Activated CD8-positive, alpha-beta T cell treated with anti-CD3 and anti-CD28 coated beads for 36 hours (primary cell): ENCODE measurements at places on chromosomes 6 and 20. TPM values are rescaled to one million over a fixed set of nuclear protein-coding genes. Genes with fewer than 3 reads are reported as not detected.

GRCh38 chr6:72683797-72684196, 61.9 kb downstream of the KCNQ5 start:
- no peak for DNase-seq

DNA sequence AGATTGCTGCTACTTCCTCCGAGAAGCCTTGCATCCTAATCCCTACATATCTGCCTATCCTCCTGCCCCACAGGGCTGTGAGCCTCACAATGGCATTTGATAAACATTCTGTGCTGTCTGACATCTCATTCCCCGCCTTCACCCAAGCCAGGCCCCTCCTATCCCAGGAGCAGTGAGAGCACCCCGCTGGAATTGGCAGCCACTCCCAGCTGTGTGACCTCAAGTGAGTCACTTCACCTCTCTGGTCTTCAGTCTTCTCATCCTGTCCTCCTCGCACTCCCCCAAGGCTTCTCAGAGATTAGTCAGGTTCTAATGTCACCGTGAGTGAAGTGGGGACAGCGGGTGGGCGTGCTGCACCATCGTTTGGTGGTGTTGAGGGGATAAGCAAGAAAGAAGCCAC, 81.7 kb downstream of the CDH22 start:
- peak; percentile 11 for DNase-seq

DNA sequence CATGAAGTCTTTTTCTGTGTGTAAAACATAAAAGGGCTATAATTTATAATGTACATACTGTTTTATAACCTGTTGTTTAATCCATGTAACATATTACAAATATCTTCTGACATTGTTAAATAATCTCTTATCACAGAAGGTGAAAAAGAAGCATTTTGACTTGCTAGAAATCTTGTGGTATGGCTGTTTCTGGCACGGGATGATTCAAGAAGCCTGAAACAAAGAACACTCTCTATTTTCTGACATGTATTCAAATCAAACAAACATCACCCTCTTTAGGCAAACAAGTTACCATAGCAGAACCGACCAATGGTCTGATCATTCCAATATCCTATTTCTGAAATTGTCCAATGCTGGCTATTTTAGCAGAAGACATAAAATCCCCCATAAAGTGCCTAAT, 55.4 kb downstream of the HS3ST5 start:
- DNase-seq: no peak

- peak; percentile 86 for DNase-seq
These were observed 117.3 kb downstream of the OPRM1 start for GRCh38 chr6:154156135-154156896.

Gene SLC13A3
- total RNA-seq: not detected

Gene SMLR1
- not detected for total RNA-seq

GRCh38 chr20:21342656-21343345, 39.7 kb downstream of the XRN2 start:
- DNase-seq: no peak

- DNase-seq: no peak
These were observed 152.9 kb downstream of the JARID2 start for GRCh38 chr6:15398633-15399275.

DNA sequence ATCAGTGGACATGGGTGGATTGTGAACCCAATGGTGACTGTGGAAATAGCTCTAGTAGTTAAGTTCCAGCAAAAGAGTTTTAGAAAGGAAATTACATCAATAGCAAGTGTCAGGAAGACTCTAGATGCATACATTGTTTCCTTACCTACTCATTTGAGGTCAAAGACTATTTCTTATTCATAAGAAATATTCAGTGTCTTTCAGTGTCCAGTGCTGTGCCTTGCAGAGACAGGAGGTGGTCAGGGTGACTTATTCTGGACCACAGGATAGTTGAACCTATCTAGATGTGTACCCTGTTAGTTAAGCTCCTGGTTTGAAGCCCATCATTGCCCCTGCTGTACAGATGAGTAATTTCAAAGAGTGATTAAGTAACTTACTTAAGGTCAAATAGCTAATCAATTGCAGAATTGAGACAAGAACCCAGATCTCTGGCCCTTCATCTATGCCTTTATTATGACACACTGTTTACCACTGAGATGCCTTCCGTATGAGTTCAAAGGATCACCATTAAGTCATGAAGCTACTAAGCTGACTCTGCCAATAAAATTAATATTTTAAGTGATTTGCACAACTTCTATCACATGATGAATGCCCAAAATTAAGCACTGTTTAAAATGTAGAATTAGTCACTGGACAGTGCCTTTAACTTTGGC, 136.1 kb downstream of the PDSS2 start:
- DNase-seq: no peak

GRCh38 chr20:44761423-44761822, 15.8 kb downstream of the KCNK15 start:
- DNase-seq: no peak

Gene MRAP2
- total RNA-seq: not detected

GRCh38 chr6:1792989-1793388, 183.3 kb downstream of the FOXC1 start:
- peak; percentile 27 for DNase-seq

Gene HCK
- total RNA-seq: not detected

GRCh38 chr6:25275436-25275835, 3.7 kb upstream of the CARMIL1 start:
- no peak for DNase-seq

Gene SYCP2L
- total RNA-seq: 0.32 TPM

GRCh38 chr6:137495703-137496336, 1.6 kb upstream of the OLIG3 start:
- DNase-seq: peak; percentile 28

Gene FABP7
- not detected for total RNA-seq

DNA sequence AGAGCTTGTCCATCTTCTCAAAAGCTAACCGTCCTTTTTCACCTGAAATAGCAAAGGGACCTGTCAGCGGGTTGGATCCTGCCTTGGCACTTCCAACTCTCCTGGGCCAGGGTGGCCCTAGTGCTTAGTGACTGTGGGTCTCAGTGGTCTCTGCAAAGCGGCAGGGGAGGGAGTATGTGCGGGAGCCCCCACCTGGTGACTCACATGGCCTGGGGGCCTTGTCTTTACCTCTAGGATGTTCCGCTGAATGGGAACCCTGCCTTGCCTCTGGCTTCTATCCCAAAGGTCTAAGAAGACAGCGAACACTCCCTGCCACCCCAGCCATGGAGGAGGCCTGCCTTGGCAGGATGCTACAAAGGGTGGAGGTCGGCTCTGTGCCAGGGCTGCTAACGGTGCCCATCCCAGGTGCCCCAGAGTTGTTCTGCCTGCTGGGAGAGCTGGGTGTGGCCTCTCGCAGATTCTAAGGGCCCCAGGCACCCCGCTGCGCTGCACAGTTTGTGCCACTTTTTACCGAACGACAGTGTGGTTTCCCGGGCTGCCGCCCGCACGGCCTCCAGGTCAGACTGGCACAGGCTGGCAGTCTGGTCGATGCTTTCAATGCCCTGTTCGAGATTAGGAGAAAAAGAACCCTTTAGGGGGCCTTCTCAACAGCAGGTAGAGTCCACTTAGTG, 77.2 kb downstream of the PTPN1 start:
- no peak for DNase-seq

DNA sequence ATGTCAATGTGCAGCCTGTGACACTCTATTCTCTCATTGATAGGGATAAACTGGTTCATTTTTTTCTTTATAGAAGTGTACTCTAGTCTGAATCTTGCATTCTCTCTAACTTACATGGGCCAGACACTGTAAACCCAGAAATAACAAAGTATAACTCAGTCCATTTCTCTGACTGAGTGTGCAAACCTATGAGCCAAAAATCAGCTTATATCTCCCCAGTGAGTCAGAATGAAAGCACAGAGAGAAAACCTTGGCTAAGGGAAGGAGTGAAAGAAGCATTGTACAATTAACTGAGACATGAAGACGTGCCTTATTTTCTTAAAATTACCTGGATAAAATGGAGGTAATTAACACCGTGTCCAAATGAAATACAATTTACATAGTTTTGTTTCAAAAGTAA, 436.9 kb upstream of the IMPG1 start:
- no peak for DNase-seq

Gene PTGIS
- total RNA-seq: 1.6 TPM

DNA sequence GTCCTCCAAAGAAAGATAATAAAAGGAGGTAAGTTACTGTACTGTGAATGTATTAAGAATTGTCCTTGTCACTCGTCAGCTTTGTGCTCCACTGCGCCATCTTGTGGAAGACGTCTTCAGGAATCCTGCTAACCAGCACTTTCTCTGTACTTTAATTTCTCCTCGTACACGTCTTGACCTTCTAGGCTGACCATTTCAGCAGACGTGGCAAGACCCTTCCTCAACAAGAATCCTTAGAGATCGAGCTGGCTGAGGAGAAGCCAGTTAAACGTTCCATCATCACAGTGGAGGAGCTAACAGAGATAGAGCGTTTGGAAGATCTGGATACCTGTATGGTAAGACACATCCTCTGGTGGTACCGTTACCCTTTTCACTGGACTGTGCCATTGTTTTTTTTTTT, 95.5 kb upstream of the SCGN start:
- peak; percentile 90 for DNase-seq

DNA sequence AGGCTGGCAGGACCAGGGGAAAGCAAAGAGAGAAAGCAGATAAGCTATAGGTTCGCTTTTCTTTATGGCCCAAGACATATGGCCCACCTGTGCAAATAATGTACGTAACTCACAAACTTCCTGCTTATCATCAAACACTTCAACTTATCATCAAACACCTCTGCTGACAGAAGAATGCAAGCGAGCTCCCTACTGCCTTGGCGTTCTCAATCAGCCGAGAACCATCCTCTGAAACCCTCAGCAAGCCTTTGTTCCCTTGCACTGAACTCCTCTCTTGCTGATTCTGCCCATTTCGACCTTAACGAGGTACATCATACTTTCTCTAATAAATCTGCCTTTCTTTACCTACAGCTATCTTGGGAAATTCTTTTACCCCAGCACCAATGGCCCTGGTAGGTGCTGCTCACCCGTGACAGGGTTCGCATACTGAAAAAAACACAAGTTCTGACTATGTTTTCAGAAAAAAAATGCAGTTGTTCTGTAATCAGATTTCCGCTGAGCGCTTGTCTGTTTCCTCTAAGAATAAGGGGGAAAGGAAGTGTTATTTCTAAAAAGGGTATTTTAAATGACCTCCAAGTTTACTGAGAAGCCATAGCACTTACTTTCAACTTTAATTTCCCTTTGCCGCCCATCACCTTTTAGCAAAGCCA, 28.3 kb downstream of the SERPINB6 start:
- DNase-seq: no peak

- no peak for DNase-seq
These were observed 99.8 kb downstream of the LY86 start for GRCh38 chr6:6688283-6688682.

DNA sequence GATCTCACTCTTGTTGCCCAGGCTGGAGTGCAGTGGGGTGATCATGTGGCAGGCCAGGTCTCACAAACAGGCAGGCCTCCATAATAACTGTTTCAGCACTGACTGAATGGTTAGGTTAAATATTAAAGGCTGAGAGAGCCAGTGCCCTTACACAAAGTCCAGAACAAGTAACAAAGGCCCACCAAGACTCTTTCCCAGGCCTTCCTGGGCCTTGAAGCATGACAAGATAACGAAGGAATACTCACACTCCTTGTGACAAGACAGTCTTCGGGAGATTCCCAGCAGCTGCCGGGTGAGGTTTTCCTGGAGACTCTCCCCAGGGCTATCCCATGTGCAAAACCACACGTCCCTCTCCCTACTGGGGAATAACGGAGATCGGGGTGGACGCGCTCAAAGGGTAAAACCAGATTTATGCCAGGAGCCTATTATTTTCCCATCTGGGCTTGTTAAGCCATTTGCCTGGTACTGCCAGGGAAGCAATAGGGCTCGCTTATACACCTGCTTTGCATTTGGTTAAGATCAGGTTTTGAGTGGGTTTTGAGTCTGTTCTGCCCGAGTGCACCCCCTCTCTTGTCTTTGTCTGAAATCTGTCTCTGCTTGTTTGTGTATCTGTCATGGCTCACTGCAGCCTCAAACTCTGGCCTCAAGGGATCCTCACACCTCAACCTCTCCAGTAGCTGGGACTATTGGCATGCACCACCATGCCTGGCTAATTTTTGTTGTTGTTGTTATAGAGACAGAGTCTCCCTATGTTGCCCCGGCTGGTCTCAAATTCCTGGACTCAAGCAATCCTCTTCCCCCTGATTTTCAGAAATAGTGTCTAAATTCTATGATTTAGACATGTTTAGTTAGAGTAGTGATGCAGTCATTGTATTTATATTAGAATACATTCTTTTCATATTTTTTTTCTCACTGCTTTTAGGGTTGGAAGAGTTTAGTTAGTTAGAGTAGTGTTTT, 1.4 kb upstream of the ENPP3 start:
- no peak for DNase-seq

DNA sequence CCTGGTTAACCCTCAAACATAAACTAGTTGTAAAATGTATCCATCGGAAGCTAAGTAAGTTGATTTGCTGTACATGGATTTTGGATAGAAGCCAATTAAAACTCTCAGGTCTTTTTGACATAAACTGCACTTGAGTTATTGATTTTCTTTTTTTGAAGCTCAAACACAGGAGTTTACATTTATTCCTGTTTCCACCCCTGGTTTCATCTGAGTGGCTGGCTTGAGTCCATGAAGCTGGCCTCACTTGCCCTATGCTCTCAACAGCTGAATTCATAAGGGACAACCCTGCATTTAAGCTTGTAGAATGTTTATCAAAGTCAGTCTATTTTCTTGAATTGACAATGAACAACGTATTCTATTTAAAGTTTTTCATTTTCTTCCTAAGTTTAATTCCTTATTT, 58.1 kb upstream of the PLEKHG1 start:
- DNase-seq: no peak

- peak; percentile 58 for DNase-seq
These were observed at the start of gene ZNF311 for GRCh38 chr6:29005183-29005885. ZNF311 (minus strand) TSS chr6:29005315; CDS start chr6:29003954, 1,361 bp downstream.

Gene BPIFB4
- not detected for total RNA-seq

DNA sequence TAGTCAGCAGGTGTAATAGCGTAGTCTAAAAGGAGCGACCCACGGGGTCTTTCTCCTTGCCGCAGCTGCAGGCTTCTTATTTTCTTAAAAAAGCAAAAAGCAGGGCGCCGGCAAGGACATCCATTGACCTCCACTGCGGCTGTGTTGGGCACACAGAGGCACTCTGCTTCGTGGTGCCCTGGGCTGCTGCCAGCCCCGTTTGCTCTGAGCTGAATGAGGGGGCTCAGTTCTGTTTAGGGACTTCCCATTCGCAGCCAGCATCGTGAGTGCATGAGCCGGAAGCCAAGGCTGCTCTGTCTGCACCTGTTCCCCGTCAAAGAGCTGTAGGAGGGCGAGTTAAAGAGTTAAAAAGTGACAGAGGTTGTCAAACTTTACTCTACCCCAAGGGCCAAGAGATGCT, 1.7 kb upstream of the SLC22A2 start:
- no peak for DNase-seq

Gene DSP
- total RNA-seq: 0.25 TPM

DNA sequence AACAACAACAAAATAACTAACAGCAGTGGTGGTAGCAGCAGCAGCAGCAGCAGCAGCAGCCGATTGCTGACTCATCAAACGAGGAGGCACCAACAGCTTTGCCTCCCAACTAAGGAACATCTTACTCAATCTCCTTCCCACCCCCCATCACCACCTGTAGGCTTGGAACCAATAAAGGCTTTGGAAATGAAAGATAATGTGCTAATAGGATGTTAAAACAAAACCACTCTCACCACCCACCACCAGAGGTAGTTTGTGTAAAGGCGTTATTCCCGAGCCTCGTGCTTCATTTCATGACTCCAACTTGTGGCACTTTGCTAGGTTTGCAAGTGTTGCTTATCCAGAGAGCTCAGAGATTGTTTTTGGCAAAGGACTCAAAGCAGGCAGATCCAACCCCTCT, 346.5 kb downstream of the CD83 start:
- no peak for DNase-seq
